NCI-H526 (cell line): ENCODE measurements at places on chromosomes 7 and 10.

DNA sequence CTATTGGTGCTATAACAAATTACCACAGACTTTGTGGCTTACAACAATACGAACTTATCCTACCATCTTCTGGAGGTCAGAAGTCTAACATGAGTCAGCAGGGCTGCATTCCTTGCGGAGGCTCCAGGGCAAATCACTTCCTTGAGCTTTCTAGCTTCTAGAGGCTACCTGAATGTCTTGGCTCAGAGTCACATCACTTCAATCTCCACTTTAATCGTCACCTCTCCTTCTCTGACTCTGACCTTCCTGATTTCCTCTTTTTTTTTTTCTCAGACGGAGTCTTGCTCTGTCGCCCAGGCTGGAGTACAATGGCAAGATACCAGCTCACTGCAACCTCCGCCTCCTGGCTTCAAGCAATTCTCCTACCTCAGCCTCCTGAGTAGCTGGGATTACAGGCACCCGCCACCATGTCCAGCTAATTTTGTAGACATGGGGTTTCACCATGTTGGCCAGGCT, 44.6 kb upstream of the ANAPC16 start:
- DNase-seq = no peak

DNA sequence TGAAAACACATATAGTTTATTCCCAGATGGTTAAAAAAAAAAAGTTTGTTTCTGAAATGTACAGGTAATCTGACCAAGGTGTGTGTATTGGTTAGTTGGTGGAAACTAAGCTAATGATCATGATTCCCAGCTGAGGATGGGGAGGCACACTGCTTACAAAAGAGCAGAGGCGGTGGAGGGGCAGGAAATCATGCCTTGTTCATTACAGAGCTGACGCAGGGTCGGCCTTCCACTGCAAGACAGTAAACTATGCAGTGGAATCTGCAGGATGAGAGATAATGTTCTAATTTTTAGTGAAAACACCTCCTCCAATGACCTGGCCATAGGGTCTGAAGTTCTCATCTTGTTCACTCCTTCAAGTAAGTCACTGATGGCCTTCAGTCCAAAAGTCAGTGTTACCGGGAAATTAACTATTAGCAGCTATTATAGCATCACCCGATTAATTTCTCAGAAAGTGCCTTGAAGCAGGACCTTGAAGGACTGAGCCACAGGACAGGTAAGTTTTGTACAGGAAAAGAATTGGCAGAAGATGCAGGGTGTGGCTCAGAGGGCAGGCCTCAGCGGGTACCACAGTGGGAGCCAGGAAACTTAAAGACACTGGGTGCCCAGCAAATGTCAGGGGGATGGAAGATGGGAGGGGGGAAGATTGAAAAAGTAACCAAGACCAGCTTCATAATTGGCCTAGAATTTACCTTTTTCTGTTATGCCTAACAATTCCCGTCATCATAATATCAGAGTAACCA, 36.0 kb downstream of the MYOF start:
- peak; percentile 13 for DNase-seq

DNA sequence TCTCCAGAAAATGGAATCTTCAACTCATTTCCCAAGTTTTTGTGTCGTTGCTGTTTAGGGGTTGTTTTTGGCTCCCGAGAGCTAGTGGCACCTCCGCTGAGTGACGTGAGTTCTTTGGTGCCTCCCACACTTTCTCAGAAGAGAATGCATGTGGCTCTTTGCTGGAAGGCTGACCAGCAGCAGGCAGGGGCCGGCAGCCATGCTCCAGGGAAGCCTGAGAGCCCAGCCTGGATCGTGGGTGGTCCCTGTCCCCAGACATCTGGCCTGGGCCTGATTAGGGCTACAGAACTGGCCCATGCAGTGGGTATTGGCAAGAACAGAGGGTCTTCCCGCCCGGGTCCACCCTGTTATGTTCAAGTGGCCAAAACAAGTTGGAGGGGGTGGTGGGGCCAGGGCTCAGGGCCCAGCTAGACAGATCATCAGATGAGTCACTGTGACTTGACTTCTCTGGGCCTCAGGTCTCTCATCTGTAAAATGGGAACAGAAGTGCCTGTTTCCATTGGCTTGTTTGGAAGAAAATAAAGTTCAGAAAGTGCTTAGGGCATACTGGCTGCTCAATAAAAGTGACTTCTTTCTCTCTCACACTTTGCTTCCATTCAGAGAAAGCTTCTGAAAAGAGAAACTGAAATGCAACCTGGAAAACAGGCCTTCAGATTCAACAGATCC, 83.1 kb downstream of the STRA8 start:
- no peak for DNase-seq

DNA sequence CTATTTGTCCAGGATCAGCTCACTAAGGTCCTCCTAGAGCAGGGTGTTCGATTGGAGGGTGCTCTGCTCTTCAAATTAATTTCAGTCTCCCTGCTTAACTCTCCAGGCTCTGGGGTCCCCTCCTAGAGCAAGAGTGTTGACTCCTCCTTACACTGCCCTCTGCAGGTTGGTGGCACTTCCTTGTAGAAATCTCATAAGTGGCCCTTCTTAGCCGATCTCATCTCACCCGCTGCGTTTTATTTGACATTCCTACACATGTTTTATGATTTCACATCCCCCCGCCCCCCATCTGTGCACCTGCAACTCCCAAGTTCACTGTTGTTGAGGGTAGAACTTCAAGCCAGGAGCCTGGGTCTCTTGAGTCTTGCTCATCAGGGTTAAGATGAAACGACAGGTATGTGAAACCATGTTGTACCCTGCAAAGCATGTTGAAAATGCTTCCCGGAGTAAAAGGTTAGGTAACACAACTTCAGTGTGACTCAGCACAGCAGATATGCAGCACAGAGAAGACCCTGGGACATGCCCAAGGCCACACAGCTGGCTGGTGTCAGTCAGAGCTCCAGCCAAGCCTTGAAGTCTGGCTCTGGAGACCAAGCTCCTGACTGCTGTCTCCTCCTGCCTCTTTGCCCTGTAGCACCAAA, 171.2 kb downstream of the PRKAG2 start:
- DNase-seq = peak; percentile 75

GRCh38 chr7:124662937-124663336, 102.7 kb downstream of the GPR37 start:
- DNase-seq = no peak

- DNase-seq = no peak
Measured at GRCh38 chr7:91293840-91294239, 29.6 kb downstream of the FZD1 start.

DNA sequence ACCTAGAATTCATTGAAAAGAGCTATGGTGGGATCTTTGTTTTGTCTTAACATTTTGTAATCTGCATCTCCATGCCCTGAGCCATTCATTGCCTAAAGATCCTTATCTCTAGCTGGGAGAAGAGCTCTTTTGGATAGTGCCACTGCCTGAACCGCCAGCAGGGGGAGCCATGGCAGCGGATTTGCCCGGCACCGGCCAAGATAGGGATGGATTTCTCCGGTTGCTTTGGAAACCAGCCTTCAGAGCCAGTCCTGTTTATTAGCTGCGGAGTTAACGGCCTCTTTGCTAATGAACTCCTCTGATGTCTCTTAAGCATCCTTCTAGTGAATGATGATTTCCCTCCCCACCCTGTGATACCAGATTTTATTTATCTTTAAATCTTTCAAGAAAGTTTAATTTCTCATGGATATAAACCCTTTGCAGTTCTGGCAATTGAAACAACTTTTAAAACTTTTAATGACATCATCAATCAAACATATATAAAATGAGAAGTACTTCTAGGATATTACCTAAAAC, 58.2 kb upstream of the LYZL2 start:
- peak; percentile 73 for DNase-seq

DNA sequence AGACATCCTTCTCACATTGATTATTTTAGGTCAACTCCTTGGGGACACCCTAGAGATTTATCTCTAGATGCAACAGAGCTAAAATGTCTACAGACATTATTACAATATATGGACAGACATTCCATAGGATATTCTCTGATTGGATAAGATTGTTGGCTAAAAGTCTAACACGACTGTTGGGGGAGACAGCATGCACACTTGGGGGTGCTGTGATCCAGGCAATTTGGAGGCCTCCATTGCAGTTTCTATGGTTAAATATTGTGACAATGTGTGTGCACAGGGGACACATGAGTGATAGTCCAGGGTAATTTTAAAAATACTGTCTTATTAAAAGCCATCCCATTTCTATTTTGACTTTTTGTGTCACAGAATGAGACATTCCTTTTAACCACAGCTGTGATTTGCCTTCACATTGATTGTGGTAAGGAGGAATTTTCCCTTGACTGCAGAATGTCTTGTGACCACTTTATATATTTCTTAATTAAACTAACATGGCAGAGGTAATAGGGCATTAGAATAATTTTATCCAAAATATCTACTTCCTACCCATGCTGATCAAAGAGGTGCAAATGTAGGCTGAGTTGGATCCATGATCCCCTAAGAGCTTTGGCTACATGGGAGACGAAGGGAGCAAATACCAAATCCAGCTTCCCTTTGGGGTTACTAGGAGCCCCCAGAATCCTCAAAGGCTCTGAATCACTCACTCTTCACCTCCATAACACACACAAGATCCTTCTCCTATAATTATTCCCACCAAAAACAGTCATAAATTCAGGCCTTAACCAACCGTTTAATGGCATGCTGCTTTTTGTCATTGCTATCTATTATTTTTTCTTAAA, 7.3 kb downstream of the TFPI2 start:
- no peak for DNase-seq

GRCh38 chr7:29843093-29843492, 36.8 kb downstream of the WIPF3 start:
- peak; percentile 34 for DNase-seq

DNA sequence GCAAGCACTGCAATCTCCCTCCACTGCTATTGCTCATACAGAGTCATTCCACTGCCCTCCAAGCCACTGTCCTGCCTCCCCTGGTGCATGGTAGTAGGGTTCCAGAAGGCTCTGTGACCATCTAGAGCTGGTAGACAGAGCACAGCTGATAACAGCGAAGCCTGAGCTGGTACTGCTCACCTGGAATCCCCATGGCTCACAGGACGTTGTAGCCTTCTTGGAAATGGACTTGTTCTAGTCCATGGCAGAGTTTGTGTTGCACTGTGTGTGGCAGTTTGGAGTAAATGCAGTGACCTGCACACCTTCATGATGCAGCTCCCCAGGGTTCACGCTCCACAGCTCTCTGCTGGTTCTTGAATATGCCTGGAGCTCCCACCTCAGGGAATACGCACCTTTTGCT, 67.0 kb downstream of the ITGA8 start:
- no peak for DNase-seq

DNA sequence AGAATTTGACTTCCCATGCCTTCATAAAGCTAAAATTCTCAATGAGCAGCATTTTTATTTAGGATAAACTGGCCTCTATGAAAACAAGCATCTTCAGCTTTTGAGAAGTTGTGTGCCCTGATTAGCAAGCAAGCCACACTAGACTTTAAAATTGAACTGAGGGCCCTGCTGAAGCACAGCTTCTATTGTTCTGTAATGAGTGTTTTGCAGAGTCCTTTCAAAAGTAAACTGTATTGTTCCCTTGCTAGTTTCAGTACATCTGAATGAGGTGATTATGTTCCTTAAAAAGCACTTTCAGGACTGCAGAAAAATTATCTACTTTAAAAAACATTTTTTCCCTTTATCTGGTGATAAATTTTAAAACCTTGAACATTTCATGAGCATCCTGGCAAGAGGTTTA, 113.3 kb upstream of the PRPS1L1 start:
- DNase-seq = no peak

GRCh38 chr7:30171766-30172447, 37.1 kb downstream of the MTURN start:
- DNase-seq = no peak

- no peak for DNase-seq
Measured at GRCh38 chr7:45574416-45574668, 174 bp downstream of the ADCY1 start.
